ENCODE measurements at places on chromosomes 1 and 21.

- peak; percentile 60 for DNase-seq
These were observed 441 bp downstream of the YARS1 start for GRCh38 chr1:32816676-32817158.

DNA sequence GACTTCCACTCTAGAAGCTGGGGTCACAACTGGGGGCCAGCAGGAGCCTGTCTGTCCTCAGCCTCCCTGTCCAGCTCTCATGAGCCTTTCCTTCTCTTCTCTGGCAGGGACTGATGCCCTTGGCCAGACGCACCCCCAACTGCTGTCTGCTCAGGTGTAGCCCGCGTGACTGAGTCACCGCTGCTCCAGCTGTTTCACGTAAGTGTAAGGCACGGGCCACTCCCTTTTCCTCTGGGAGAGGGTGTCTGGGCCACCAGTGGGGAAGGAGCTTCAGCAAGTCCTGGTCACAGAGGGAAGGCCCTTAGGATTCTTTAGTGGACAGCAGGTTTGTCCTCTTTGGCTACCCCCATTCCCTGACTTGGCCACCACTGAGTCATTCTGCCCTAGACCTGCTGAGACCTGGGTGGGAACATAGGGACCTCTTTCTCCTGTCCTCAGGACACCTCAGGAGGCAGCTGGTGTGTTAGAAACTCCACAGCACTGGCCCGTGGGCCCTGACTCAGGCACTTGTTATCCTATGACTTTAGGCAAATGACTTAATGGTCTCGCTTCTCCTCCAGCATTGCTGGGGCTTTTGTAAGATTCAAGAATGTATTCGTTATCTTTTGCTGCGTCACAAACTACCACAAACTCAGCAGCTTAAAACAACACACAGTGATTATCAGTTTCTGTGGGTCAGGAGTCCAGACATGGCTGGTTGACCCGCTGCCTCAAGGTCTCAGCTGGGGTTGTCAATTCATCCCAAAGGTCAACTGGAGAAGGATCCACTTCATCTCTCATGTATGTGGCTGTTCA lies 64.8 kb downstream of the FAM163A start:
- no peak for DNase-seq

DNA sequence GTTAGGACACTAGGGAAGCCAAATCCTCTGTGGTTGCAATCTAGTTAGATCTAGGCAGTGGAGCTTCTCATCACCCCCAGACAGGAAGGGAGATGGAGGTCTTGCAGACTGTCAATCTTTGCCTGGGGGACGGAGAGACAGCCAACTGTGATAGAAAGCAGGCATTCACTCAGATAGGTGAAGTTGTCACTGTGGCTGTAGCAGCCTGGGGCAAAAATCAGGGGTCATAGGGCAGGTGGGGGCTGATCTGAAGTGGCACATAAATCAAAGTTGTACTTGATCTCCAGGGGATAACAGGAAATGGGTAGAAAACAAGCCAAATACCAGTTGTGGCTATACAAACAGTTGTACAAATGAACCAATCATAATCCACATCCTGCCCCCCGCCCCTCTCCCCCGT lies 620.9 kb upstream of the USP24 start:
- DNase-seq, result no peak

DNA sequence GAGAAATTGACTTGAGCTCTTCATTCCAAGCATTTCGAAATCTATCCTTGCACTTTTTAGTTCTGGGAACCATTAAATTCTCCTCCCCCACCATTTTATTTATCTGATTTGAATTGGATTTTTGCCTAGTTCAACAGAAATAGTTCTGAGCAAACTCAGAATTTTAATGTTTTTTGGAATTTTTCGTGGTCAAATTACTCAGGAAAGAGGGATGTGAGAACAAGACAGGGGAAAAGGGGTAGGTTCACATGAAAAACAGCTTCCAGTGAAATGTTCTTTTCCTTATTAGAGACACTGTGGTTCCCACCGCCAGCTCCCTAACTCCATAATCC lies 5.7 kb upstream of the ZNF697 start:
- DNase-seq, result no peak

- no peak for DNase-seq
These were observed 24.2 kb downstream of the CLEC20A start for GRCh38 chr1:178472531-178472930.

GRCh38 chr1:161033751-161034150 lies 5.0 kb downstream of the TSTD1 start:
- DNase-seq, result peak; percentile 68

GRCh38 chr1:176885751-176886150 lies 278.8 kb downstream of the ASTN1 start:
- no peak for DNase-seq

DNA sequence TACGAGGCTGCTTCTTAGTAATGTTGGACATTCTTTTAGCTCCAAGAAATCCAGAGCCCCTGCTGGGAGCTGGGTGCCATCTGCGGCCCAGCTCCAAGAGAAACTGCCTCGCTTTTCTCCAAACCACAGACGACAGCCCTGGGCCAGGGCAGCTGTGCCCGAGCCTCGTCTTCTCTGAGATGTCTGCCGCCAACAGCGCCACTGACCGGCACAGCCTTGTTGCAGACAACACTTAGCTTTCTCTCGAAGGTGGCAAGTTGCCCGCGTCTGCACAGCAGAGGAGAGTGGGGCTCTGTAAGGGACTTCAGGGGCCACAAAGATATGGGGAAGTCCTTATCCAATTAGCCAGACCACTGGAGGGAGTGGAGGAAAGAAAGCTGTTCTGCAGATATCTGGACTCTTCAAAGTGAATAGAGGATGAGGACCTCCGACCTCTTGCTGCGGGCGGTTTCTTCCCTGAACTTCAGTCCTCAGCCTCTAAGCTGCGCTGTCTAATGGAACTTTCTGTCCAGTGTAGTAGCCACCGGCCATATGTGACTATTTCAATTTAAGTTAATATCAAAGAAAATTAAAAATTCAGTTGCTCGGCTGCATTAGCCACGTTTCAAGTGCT lies 63.9 kb upstream of the DISP3 start:
- no peak for DNase-seq

- no peak for DNase-seq
These were observed 14.2 kb downstream of the KCNA2 start for GRCh38 chr1:110591956-110592355.

DNA sequence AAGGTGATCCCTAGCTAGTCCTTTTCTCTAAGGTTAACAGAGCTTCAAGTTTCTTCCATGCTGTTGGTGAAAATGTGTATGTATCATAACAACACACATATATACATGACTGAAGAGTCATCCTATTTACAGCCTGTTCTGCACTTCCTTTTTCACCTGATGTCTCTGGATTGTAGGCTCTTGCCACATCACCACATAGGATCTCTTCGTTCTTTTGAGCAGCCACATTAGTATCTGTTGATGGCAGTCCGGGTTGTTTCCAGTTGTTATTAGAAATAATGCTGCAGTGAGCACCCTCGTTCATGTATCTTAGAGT lies 19.7 kb downstream of the MRPL37 start:
- no peak for DNase-seq

GRCh38 chr1:63679076-63679475 lies 85.9 kb downstream of the PGM1 start:
- DNase-seq, result no peak

GRCh38 chr1:202280595-202280994 lies 61.1 kb downstream of the UBE2T start:
- DNase-seq, result no peak

DNA sequence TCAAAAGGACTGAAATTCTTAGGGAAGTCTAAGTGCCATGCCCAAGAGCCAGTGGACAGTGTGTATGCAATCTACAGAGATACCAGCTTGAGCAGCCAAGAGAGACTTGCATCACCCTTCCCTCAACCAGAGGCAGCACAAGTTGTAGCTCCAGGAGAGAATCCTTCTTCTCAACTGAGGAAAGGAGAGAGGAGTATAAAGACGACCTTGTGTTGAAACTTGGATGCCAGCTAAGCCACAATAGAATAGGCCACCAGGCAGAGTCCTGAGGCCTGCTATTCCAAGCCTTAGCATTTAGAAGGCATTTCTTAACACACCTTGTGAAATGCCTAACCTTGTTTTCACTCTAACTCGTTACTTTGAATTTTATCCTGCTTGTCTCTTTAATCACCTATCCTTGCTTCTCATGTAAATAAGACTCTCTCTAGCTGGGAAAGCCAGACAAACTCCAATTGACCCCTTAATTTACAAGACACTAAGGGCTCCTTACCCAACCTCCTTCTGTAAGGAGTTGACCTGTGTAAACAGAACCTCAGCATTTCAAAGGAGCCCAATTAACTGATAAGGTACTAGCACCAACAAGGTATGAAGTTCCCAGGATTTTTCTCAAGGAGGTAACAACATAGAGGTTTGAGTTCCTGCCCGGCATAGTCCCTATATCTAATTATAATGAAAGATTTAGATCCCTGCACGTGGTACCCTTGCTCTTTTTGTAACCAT lies 738.8 kb downstream of the AMY1C start:
- DNase-seq, result peak; percentile 75

DNA sequence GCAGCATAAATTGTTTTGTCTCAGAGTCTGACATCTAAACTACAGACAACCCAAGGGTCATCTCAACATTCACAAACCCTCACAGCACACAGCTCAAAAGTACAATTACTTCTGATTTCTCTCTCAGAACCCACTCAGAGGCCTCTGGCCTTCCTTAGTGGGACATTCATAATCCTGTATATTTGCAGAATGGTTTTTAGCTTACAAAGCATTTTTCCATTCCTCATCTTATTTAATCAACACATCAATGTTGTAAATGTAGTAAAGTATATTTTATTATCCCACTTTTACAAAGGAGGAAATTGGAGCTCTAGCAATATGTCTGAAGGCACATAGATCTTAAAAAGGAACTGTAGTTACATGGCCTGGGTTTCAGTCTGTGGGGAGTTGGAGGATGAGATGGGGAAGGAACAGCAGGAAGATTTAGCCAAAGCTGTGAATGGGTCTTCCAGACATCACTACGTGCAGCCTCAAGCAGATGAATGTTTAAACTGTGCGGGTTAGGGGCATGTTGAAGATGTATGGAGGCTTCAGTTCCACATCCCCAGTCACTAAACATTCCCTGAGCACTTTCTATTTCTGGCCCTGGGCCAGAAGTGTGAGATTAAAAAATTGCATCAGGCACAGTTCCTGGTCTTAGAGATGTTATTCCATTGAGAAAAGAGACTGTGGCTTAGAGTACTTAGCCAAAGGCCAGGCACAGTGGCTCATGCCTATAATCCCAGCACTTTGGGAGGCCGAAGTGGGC lies 13.3 kb downstream of the AKNAD1 start:
- DNase-seq, result no peak

DNA sequence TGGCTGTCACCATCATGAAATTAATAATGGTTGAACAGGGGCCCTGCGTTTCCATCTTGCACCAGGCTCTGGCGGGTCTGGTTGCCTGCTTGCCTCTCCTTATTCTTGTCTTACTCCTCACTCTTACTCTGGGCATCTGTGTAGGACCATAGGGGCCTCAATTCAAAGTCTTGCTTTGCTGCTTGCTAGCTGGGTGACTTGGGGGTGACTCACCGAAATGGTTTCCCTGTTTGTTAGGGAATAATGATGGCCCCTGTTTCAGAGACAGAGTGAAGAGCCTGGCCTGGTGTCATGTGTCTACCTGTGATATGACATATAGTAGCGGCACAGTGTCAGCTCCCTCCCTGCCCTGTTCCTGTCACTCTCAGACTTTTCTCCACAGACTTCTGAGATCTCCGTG lies 24.6 kb downstream of the KCNC4 start:
- no peak for DNase-seq

DNA sequence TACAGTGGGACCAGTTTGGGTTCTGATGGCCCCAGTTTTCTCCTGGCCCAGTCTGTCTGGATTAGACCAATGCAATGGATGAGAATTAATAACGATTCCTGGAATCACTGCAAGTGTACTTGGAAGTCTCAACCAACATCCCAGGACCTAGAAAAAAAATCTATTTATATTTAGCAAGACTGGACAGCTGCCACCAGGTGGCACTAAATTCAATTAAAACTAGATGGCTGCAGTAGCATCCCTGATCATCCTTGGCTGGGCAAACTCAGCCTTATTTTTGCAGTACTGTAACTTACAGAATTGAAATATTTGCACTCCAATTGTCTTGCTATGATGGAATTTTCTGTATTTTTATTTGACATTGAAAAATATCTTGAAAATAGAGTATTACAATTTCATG lies 165.7 kb downstream of the NCAM2 start:
- DNase-seq, result peak; percentile 57

DNA sequence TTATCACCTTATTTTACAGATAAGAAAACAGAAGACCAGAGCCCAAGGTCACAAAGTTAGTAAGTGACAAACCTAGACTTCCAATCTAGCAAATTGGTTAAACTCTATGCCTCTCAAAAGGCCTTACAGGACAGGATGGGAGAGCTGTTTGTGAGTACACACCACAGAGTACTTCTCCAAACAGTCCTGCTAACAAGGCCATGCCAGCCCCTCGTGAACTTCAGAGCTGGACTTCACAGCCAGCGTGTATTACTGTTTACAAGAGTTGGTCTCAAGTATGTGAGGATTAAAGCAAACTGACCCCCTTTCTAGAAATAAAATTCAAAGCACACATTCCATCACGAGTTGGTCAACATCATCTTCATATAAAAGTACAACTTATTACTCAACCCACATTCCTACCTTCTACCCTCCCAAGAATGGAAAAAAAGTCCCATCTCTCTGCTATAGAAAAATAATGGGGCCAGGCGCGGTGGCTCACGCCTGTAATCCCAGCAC lies 19.8 kb upstream of the UBR4 start:
- DNase-seq, result no peak

- no peak for DNase-seq
These were observed 47.6 kb downstream of the APP start for GRCh38 chr21:26123012-26123411.

DNA sequence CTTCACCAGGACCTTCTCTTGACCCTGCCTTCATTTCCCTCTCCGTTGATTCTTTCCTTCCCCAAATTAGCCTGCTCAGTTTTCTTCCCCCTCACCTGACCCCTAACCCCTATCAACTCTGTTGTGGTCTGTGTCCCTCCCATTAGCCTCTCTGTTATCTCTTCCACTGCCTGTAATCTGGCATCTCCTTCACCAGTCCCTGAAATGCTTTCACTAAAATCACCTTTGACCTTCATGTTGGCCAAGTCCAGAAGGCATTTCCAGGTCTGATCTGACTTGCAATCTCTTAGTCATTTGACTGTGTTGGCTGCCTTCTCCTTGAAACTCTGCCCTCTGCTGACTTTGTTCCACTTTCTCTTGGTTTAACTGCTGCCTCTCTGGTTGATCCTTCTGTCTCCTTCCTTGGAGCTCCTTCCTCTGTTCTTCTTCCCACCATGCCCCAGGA lies 28.2 kb downstream of the ATP8B2 start:
- peak; percentile 79 for DNase-seq

GRCh38 chr1:63912643-63913042 lies 138.8 kb downstream of the ROR1 start:
- DNase-seq, result peak; percentile 86

All from mesendoderm (in vitro differentiated cells).